ENCODE measurements at places on chromosomes 7 and 10.

DNA sequence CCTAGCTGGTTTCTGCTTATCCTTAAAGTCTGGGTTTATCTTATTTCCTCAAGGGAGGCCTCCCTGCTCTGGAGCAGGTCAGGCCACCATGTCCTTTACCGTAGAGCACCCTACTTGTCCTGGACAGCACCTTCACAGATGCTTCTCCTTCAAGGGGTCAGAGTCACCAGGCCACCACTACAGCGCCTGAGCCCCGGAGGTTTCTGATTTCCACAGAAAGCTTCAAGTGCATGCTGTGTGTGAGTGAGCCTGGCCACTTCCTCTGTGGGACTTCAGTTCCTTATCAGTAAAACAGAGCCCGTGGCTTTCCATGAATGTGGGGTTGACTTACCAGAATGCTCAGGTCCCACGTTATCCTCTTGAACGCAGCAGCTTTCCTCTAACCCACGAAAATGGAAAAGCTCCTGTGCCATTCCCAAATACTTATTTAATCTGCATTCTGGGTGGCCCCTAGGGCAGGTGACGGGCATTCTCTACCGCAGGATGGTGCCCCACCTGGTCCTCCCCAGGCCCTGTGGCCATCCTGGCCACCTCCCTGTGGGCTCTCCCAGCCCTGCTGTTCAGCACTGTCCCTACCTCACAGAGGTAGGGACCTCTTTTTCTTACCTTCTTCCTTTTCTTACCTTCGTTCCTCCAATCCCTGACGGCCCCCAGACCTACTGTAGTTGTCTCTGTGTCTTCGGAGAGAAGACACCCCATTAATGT lies 1.4 kb upstream of the DOCK1 start:
- DNase-seq: no peak

GRCh38 chr10:109866168-109866994 lies 56.9 kb downstream of the XPNPEP1 start:
- DNase-seq: no peak

GRCh38 chr7:23012186-23012585 lies 1.7 kb downstream of the HYCC1 start:
- no peak for DNase-seq

- DNase-seq: no peak
These were observed 3.0 kb upstream of the HOXA2 start for GRCh38 chr7:27105301-27106031.

DNA sequence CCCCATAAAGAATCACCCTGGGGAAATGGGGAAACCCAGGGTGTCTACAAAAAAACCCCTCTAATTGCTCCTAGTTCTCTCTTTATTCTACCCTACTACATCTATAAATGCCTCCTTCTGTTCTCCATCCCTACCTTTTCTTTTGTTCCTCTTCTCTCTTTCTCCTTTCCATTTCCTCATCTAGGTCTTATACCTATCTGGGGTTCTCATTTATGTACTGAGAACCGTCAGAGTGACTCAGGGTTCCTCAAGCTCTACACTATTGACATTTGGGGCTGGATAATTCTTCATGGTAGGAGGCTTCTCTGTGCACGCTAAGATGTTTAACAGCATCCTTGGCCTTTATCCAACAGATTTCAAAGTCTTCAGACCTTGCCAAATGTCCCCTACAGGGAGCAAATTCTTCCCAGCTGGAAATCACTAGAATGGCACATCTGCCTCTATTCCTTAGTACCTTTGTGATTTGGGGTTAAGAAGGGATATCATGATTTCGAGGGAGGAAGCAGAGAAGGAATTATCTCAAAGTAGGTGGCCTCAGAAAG lies 137.4 kb upstream of the PTN start:
- no peak for DNase-seq

DNA sequence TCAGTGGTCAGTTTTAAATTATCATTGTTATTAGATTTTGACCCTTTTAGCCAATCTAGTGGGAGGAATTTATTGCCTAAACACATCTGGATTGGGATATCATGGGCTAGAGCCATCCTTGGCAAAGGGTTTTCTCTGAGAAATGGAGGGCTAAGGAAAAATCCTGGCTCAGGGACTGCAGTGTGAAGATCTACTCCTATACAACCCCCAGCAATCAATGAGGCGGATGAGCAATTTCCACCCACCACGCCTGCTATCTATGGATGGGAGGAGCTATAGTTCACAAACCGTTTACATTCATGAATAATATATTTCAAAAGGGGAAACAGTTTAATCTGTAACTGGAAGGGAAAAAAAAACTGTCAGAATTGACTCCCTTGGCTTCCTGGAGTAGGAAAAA lies 2.7 kb downstream of the CAV1 start:
- DNase-seq: no peak

DNA sequence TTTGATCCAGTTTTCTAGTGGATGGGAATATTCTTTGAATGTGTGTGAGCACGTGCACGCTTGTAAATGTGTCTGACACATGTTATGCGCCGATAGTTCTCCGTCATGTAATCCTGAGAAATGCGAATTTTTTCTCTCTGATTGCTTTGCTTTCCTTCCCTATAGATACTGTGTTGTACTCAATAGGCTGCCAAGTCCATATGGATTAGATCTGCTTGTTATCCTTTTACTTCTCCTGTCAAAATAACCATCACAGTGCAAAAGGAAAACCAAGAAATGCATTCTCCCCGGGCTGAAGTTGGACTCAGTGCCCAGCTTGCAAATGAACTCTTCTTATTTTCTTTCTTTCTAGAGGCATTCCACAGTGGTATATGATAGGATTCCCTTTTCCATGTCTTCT lies 131.9 kb downstream of the KIAA1217 start:
- no peak for DNase-seq

DNA sequence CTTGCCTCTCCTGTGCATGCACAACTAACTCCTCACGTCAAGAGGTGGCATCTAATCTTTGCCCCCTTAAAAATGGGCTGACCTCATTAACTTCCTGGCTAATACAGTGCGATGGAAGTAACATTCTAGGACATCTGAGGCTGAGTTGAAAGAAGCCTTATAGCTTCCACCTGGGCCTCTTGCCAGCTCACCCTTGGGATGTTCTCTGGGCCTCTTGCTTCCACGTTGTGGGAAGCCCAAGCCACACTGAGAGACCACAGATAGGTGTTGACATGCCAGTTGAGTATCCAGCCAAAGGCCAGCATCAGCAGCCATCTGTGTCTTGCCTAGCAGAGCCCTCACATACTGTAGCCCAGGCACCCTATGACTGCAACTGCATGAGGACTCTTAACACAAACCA lies 60.8 kb upstream of the GDF10 start:
- no peak for DNase-seq

GRCh38 chr7:47292832-47293309 lies 289.0 kb downstream of the TNS3 start:
- DNase-seq: no peak

GRCh38 chr10:89810908-89811525 lies 109.6 kb downstream of the KIF20B start:
- no peak for DNase-seq

DNA sequence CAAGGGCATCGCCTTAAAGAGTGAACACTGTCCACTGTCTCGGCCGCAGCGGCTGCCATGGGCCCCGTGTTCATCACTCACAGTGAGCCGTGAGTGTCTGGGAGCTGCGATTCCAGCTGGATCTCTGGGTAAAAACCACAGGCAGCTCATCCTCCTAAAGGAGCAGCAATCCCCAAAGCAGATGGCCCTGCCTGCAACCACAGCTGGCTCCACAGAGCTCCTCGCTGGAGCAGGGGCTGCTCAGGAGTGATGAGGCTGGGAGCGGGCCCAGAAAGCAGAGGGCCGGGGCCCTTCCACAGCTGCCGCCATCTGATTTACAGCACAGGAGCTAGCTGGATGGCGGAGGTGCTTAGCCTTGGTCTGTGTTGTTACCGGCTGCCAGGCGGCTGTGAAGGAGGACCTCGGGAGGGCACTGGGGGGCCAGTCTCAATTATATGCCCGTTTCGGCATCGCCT lies 6.6 kb upstream of the TMEM184A start:
- DNase-seq: no peak

GRCh38 chr10:98224509-98224908 lies 43.5 kb downstream of the LOXL4 start:
- no peak for DNase-seq

- no peak for DNase-seq
These were observed 130.3 kb upstream of the WNT16 start for GRCh38 chr7:121198502-121198901.

GRCh38 chr10:43308515-43308914 lies 41.6 kb upstream of the RASGEF1A start:
- no peak for DNase-seq

- no peak for DNase-seq
These were observed 328.6 kb upstream of the COBL start for GRCh38 chr7:51645255-51645654.

- no peak for DNase-seq
These were observed 13.8 kb downstream of the LRRN3 start for GRCh38 chr7:111104710-111105109.

- DNase-seq: no peak
These were observed 395.7 kb downstream of the THSD7A start for GRCh38 chr7:11436316-11436715.

DNA sequence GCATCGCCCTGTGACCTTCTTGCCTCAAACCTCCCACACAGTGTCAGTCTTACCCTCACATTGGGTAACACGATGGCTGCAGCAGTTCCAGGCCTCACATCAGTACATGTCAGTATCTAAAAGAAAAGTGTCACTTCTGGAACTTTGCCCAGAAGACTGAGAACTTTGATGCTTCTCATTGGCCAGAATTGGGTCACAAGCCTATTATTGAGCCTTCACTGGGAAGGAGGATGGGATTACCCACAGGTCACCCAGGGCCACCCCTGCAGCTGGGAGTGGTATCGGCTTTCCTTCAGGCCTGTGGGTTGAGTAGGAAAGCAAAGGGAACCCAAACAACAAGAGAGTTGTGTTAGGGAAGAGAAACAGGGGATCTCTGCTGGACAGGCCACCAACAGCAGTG lies 111.5 kb downstream of the NPY start:
- no peak for DNase-seq

GRCh38 chr10:35362701-35363350 lies 26.5 kb downstream of the CCNY start:
- no peak for DNase-seq

DNA sequence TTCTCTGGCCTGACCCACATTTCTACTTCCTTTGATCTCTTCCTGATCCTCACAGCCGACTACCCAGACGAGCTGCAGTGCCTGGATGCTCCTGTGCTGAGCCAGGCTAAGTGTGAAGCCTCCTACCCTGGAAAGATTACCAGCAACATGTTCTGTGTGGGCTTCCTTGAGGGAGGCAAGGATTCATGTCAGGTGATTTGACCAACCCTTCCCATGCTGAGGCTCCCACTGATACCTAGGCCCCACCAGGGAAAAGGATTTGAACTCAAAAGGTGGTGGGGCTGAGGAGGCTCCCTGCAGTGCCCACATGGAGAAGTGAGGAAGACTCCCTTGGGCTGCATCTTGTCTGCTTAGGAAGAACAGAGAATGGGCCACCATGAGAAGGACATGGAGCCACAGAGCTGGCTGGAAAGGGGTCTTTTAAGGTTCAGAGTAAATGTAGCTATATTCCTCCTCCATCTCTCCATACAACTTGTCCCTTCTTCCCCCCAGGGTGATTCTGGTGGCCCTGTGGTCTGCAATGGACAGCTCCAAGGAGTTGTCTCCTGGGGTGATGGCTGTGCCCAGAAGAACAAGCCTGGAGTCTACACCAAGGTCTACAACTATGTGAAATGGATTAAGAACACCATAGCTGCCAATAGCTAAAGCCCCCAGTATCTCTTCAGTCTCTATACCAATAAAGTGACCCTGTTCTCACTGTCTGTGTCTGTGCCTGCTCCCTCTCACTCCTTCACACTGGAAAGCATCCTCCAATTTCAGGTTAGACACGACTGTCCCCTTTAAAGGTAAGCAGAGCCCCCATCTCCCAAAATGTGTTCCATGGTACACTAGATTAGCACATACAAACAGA lies 3.3 kb downstream of the PRSS1 start:
- no peak for DNase-seq

GRCh38 chr10:72605122-72605521 lies 20.8 kb downstream of the MICU1 start:
- DNase-seq: no peak

DNA sequence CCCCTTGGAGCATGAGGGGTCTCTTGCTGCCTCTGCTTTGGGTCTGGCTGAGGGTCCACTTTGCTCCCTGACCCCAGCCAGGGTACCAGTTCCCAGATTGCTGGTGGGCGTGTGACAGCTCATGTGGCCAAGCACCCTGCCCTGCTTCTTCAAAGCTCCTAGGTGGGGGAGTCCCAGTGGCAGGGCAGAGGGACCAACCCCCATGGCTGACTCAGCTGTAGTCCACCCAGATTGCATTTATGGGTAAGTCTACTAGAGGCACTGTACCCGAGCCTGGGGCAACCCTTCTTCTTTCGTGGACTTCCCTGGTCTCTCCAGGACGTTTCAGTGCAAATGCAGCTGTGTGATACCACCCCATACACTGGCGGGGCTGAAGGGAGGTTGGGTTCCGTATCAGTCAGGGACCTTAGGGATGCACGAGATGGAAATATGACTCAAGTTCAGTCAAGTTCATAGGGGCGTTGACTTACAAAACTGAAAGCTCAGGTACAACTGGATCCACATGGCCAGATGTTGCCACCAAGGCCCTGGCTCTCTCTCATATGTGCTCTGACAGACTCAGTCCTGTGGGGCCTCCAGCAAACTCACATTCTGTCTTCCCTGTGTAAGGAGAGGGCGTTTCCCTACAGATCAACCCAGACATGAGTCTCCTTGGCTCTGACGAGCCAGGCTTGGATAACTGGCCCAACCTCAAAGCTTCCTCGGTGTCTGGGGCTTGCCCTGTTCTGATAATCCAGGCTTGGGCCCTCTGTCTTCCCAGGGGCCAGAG lies 13.6 kb downstream of the PTPRE start:
- no peak for DNase-seq

GRCh38 chr10:115654961-115655360 lies 561.8 kb downstream of the ATRNL1 start:
- DNase-seq: no peak

DNA sequence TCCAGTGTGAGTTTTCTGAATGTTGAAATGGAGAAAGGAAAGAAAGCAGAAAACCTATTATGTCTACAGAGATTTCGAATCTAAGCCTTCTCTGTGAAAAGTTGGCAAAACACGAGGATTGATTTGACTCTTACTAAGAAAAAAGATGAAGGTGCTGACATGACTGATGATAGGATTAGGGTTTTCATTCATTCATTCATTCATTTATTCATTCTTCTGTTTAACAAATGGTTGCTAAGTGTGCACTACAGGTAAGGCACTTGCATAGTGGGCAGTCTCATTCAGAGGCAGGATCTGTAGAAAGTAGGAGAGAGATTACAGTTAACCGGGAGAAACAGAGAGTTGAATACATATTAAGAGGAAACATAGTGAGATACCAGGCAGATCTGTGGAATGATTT lies 137.1 kb downstream of the ZNF365 start:
- no peak for DNase-seq

DNA sequence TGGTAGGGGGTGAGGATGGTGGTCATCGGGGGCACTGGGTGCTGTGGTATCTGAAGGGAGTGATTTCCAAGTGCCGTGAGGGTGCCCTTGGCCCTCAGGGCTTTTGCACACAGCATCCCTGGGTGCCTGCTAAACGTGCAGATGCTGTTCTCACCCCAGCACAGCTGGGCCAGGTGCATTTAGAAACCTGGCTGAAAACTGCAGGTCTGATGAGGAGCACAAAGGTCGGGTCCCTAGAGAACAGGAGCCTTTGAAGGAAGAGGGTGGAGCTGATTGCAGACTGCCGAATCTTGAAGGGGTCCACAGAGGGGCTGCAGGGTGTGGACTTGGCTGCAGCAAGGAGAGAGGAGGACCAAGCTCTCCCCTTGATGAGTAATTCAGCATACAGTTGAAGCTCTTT lies 32.0 kb downstream of the ZMIZ1 start:
- DNase-seq: no peak

All from activated CD4-positive, CD25-positive, alpha-beta regulatory T cell (primary cell).